AG20443 (cell line): ENCODE measurements at places on chromosomes 2 and 18.

DNA sequence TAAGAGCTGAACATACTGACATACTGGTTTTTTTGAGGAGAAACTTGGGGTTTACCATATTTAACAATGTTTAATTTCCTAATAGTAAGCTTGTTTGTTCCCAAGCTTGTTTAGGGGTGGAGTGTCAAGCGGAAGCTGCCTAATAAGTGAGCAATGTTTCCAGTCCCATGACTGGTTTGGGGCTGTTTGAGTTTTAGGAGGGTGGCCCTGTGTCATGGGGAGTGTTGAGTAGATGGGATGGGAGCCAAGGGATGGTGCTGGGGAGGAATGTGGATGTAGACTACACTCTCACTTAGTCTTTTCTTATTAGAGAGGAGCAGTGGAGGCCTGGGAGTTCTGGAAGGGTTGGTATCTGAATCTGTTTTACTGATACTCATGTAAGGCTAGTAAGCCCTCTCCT is 128.5 kb downstream of the TANC1 start:
- DNase-seq: peak; percentile 40

DNA sequence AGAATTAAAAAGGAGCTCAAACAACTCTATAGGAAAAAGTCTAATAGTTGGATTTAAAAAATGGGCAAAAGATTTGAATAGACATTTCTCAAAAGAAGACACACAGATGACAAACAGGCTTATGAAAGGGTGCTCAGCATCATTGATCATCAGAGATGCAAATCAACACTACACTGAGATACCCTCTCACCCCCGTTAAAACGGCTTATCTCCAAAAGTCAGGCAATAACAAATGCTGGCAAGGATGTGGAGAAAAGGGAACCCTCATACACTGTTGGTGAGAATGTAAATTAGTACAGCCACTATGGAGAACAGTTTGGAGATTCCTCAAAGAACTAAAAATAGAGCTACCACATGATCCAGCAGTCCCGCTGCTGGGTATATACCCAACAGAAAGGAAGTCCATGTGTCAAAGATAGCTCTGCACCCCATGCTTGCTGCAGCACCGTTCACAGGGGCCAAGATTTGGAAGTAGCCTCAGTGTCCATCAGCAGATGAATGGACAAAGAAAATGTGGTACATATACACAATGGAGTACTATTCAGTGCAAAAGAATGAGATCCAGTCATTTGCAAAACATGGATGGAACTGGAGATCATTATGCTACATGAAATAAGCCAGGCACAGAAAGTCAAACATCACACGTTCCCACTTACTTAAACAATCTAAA is 46.7 kb upstream of the B3GNT7 start:
- DNase-seq: no peak

DNA sequence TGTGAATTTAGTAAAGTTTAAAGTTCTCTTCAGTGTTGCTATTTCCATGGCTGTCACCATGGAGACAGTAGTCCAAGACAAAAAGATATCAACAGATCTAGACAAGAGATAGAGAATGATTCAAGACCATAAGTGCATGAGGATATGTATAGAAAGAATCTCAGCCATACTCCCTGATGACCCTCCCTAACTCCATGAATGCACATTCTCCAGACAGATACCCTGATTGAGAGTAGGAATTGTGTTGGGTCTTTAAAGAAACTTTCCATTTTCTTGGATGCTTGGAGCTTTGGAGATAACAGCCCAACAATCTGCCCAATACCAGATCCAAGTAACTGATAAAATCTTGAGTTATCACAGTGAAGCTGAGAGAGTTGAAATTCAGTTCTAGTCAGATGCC is 1601.2 kb upstream of the CELF4 start:
- no peak for DNase-seq

DNA sequence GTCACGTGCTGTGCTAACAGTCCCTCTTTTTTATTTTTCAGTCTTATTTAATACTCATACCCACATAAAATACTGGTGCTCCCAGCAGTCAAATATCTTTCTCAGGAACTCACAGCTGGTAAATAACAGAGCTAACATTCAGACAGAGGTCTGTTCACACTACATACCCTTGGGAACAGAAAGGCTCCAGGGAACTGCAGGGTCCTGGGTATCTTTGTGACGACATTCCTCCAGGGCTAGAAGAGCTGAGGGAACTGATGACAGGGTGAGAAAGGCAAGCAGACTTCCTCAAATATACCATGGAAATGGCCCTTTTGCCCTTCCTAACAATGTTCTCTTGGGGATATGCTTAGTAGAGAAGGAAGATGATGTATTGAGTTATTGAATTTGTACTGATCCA is 19.3 kb downstream of the PDE6D start:
- DNase-seq: no peak

DNA sequence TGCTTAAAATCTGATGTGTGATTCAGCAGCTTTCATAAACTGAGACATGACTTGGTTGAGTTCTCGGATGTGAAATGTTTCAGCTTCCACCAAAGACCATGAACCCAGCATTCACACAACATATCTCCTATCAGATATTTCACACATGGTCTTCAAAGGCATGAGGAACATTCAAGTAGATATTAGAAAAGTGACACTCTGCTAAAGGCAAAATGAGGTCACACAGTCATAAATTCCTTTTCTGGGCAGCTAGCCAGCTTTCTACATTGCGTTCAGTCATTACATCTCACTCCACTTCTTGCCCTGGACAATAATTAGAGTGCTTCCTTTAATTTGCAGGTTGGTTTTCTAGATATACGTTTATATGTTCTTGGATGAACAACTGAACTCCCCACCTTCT is 96.7 kb downstream of the GAREM1 start:
- no peak for DNase-seq

DNA sequence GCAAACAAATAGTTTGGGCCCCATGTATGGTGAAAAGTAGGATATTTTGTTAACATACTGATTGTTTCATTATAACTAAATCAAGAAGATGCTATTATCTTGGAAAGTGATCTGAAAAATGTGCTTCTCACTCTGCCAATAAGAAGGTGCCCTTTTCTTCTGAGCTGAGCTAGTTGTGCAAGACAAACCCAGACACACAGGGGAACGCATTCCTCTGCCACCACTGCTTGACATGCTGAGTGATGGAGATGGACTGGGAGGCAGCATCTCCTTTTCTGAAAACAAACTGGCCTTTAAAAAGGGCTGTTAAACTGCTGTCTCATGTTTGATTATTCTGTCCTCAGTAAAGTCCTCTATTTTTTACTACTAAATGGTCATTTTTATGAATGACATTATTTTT is 1989.9 kb upstream of the CELF4 start:
- DNase-seq: no peak

GRCh38 chr2:229133155-229133772 is 137.8 kb downstream of the PID1 start:
- peak; percentile 45 for DNase-seq

DNA sequence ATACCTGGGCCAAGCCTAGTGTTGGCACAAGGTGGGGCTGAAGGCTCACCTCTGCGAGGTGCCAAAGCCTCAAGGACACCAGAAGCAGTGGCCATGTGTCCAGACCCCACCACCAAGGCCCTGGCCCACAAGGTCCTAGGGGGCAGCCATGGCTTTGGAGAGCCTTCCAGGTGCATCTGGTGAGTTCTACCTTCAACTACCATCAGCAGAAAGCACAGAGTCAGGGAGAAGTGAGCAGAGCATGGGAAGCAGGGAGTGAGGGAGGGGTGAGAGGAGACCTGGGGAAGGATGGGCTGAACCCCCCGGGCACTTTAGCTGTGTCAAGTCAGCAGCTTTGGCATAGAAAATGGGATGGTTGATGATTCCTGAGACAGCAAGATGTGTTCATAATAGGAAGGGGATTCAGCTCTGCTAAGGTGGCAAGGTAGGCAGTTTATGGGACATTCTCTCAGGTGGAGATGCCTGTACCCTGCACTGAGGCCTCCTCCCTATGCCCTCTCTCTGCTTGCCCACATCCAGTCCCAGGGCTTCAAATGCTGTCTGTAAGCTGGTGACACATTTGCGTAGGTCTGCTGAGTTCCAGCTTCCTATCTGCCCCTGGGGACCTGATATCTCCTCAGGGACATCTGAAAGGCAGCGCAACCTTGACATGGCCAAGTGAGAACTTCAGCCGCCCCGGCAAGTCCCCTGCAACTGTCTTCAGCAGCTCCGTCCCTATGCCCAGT is 83.4 kb upstream of the RGPD5 start:
- peak; percentile 3 for DNase-seq

DNA sequence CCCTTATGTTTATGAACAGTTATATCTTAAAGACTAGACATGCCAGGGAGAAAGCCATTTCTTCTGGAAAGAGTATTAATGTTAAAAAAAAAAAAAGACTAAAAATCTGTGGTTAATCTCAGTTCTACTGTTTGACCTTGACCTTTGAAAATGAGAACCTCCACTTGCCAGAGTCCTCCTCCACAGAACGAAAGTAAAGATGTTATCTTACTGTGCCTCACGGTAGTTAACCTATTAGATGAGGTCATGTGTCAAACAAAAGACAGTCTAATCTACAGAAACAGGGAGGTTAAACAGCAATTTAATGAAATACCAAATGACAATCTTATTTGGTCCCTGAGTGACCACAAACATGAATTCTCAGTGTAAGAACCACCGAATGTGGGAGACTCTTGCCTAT is 51.2 kb downstream of the SLC14A2 start:
- no peak for DNase-seq

- DNase-seq: no peak
Measured at GRCh38 chr18:46222710-46223360, 118.7 kb downstream of the HAUS1 start.

DNA sequence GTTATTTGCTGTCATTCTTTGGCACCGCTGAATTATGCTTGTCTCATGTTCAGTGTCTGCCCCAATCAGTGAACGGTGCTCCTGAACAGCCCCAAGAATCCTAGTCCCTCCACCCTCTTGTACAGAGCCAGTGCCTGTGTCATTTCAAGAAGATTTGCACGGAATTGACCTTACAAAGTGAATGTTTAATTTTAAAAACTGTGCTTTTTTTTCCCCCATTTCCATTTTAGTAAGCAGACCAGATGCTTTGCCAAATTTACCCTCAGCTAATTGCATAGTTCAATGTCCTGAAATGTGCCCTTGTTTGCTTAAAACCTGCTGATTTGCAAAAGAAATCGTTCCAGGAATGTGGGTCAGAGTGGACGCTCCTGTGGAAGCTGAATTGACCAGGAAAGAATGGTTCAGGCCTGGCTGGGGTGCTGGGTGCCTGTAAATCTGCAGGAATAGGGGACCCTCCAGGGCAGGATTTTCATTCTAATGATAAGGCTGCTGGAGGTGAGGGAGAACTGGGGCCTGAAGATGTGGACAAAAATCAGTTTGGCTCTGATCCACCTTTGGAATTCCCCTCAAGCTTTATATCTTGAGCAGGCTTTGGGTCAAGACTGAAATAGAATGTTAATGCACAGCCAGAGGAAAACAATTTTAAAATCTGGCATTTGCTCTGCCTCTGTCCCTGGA is 20.1 kb downstream of the TMEM17 start:
- no peak for DNase-seq

GRCh38 chr2:197405582-197405981 is 29.2 kb downstream of the SF3B1 start:
- no peak for DNase-seq

- no peak for DNase-seq
Measured at GRCh38 chr2:147182260-147182659, 662.6 kb upstream of the ACVR2A start.

DNA sequence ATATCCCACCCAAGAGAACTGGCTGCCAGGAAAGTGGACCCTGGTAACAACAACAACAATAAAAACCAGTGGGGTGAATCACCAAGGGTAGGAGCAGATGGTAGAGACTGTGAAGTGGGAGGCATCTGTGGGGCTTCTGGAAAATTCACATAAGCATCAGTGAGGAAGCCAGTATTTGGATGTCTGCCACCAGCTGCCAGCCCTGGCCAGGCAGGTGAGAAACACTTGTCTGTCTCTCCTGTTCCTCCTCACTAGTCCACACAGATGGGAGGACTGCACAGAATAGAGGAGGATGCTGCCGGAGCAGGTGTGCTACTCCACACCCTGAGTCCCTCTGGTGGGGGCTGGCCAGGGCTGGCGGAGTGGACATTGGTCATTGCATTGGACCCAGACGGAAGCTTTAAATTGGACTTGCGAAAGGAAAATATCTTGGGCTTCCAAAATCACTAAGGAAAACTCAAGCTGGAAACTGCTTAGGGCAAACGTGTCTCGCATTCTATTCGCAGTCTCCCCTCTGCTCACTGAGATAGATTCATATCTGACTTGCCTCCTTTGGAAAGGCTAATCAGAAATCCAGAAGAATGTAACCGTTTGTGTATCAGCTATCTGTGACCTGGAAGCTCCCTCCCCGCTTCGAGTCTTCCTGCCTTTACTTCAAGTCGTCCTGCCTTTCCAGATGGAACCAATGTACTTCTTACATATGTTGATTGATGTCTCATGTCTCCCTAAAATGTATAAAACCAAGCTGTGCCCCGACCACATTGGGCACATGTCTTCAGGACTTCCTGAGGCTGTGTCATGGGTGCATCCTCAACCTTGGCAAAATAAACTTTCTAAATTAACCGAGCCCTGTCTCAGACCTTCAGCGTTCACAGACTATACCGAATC is 69.1 kb downstream of the NAB1 start:
- DNase-seq: no peak

GRCh38 chr2:60075048-60075447 is 478.4 kb downstream of the BCL11A start:
- no peak for DNase-seq

DNA sequence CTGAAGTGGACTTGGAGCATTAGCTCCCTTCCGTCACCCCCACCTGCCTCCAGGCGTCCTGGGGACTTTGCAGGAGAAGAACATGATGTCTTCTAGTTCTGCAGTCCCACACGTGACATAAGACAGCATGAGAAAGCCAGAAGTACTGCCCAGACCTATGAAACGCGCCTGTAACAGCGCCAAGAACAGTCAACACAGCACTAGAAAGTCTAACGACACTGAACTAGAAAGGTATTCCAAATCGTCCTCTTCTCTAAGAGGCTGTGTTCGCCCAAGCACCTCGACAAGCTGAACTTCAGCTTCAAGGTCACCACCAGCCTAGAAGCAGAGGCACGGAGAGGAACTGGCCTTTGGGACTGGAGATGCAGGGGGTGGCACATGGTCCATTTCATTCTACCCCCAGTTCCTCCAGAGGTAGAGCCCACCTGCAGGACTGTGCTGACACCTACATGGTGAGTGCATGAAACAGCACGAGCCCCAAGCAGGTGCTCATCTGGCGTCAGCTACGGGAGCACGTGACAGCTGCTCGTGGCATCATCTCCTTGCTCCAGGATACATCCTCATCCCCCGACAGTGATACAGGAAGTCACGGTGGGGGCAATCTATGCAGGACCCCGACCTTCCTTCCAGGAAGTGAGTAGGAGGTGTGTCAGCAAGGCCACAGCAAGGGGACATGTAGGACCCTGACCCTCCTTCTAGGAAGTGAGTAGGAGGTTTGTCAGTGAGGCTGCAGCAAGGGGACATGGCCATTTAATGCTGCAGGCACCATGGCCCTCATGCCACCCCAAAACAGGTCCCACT is 3.7 kb downstream of the HDAC4 start:
- no peak for DNase-seq

DNA sequence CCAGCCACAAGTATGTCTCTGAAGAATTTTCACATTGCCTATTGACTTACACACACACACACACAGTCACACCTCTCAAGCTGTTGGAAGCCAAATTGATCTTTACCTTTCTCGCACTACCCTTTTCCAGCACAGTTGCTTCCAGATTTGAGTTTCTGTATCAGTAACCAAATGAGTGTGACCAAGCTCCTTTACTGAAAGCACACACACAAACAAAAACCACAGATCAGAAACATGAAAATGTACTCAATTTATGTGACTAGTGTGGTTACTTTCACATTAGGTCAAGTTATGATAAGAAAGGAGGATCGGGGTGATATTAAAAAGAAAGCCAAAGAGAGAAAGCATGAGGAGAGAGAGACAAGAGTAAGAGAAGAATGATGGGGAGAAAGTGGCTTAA is 993.9 kb upstream of the POU3F3 start:
- no peak for DNase-seq
